ENCODE measurements at places on chromosomes 4 and X. TPM values are rescaled to one million over a fixed set of nuclear protein-coding genes. Genes with fewer than 3 reads are reported as not detected.

Gene RHOH
- 0.64 TPM for polyA plus RNA-seq

Gene UGT8
- polyA plus RNA-seq, result 43.7 TPM

Gene LUZP4
- not detected for polyA plus RNA-seq

Gene BEX2
- polyA plus RNA-seq, result 81.5 TPM

Gene RNF150
- polyA plus RNA-seq, result 27.1 TPM

DNA sequence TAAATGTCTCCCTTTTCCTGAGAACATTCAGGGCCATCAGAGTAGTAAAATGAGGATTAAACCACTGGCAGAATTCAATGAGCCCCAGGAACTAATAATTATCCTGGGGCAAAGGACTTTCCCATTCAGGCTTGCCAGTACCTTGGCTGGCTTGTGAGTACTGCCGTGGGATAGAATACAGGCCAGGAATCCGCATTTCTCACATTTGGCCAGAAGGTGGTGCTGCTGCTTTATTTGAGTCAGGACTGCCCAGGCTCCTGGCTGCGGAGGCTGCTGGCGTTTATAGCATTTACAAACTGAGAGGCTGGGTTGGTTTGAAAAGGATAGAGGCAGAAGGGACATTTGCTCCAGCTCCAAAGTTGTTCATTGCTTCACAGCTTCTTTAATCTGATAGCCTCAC is 91.4 kb downstream of the RTL9 start:
- DNase-seq, result no peak

DNA sequence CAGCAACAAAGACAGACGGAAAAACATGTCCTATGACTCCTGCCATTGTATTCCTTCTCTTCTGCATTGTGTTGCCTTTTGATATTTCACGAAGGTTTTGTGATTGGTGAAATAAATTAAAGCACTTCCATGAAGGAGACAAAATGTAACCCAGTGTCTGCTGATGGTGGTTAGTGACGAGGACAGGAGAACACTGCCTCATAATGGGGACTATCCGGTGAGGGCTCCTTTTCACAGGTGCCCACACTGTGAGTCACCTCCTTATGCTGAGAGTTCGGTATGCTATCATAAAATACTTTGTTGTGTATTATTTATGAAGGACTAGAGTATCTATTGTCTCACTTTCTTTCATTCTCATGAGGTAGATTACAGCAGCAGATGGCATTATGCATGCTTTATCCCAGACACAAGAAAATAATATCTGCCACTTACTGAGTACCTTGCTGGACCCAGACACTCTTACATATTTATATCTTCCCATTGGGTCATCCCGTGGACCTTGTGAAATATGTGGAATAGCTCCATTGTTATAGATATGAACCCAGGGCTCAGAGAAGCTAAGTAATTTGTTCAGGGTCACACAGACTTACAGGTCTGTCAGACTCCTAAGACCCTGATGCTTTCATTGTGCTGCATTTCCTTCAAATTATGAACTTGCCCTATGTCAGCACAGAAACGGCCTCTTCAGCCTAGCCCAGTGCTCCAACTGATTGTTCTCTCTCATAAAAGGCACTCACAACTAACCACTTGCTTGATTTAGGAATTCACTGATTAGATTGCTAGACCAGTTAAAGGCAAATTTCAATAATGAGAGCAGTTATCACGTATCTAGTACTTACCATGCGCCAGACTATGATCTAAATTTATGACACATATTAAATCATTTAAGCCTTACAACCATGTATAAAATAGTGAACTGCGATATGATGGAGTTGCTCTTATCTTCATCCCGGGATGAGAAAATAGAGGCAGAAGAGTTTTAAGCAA is 31.2 kb downstream of the PLS3 start:
- no peak for DNase-seq

DNA sequence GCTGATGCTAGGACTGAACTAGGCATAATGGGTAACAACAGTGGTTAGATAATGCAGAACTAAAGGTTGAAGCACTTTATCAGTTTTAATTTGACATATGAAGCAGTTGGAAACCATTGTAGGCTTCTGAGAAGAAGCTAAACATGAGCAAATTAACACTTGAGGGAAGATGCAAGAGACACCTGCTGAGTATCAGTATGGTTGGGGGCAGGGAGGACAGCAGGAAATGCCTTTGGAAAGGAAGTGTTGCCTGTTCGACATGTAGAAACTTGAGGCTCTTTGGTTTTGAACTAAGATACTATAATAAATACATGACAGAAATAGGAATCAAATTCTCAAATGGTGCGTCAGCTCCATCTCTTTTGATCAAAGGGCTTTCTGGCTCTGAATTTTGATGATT is 115.6 kb downstream of the FHIP1A start:
- DNase-seq, result no peak

DNA sequence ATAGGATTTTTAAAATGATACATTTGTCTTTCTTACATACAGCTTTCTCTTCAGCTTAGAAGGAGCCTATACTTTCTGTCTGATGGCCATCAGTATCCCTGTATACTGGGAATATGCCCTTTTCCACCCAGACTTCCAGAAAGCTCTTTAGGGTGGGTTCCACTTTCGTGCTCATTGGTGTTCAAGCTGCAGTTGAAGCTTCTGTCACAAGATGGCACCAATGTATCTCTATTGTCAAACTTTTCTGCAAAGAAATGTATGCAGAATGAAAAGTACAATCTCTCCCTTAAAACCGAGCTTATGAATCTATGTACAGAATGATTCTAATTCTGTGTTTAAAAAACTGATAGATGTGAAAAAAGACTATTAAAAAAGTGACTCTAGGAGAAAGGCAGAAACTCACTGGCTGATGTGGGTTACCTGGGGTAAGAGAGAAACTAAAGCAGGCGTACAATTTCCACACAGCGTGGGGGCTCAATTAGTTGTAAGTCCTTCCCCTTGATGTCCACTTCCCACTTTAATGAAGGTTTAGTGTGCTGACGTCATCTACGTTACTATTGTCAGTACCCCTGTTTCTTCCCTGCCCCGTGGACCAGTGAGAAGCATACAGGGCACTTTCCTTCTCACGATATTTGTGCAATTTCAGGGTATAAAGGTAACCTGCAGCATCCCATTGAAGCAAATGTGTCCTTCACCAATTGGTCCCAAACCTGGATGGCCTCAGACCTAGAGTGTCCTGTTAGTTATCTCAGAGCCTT is 57.3 kb upstream of the TCEAL2 start:
- DNase-seq, result no peak

DNA sequence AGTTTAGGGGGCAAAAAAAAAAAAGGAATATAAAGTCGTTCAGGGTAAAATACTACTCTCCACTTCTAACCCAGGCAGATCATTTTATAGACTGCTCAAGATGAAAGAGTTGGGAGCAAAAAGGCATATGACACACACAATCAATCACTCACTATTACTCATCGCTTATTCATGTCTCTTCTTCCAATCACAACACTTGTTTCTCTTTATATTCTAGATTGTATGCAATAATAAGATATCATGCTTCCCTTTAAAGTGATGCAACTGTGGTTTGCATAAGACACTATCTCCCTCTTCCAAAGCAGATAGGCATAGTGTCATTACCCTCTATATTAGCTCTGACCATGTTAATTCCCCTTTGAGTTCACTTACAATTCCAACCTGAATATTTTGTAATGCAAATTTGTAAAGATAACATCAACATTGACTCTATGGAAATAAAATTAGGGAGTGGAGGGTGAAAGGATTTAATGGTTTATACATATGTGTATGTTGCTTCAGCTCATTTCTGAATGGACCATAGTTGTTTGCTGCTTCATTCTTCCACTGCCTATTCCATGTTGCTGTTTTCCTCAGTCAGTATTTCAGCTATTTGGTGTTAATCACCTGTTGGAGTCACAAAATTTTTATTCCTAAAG is 154.9 kb upstream of the EPHA5 start:
- no peak for DNase-seq

- DNase-seq, result no peak
Measured at GRCh38 chr4:26892480-26893150, 32.0 kb downstream of the STIM2 start.

- DNase-seq, result no peak
Measured at GRCh38 chr4:185879666-185880312, 67.8 kb upstream of the SORBS2 start.

DNA sequence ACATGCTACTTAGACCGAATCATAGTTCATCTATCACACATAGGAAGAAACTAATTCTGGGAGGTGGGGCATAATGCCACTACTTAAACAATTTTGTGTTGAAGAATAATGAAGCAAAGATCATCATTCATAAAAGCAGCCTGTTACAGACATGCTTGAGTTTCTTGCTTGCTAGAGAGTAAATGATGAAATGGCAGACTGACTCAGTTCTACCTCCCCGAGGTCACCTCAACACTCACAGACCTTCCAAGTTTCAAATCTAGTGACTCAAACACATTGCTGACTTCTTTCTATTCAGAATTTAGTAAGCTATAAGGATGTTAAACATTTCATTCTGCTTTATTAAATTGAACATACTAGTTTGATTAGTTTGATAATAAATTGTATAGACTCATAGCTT is 636.5 kb upstream of the FRG1 start:
- DNase-seq, result no peak

DNA sequence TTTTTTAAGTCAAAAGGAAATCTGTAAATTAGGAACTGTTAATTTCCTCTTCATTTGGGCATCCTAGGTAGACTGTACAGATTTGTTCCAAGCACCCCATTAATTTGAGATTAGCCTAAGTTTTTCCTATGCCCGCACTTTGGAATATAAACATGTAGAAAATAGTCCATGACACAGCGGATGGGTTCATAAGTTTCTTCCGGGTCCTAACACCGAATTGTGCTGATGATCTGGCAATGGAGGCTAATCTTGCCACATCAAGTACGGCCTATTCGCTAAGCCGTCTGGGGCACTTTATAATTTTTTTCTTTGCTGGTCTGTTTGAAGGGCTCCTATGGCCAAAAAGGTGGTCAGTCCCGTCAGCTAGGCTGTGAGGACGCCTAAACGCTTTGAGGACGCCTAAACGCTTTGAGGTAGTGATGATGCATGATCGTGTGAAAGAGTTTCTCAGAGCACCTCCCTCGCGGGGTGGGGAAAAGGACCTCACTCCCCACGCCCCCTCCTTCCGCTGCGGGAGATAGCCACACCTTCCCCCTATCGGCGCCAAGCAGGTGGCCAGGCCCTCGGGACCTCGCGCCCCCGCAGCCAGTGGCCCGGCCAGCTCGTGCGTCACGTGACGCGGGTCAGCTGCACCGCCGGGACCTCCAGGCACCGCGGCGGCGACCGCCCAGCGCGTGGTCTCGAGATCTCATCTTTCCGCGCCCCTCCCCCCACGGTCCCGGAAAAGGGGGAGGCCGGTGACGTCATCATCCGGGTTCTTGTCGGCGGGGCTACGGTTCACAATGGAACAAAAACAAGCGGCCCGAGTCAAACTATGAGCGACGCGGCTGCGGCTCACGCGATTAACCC is 977 bp upstream of the USP9X start:
- peak; percentile 82 for DNase-seq

DNA sequence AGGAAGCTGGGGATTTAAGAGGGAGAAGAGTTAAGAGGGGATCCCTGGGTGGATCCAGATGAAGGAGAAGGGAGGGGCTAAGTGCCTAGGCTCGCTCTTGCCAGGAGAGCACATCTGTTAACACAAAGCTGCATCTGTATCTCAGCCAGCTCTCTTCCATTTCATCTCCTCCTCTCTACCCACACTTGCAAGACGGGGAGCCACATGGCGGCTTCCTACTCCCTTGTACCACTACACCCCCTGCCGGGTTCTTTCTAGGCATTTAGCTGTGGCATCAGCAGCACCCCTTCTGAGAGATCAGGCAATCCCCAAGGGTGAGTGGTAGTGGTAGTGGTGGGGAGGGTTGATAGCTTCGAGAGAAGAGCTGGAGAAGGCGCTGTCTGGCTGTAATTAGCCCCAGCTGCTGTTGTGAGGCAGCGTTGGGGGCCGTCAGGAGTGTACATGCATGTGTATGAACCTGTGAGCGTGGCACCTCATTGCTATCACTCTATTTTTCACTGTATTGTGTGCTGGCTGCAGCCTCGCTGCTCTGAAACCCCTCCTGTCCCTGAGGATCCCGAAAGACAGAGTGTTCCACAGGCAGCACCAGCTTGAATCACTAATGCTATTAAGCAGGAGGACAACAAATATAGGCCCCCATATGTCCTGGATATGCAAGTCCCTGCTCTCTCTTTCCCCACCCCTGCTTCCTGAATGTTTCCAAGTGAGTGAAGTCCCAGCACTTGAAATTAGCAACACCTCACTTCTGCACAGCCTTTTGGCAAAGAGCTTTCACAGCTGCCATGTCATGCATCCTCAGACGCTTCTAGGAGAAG is 73.7 kb downstream of the RTL9 start:
- DNase-seq, result no peak

GRCh38 chr4:31807036-31807435 is 1086.9 kb downstream of the PCDH7 start:
- no peak for DNase-seq

- no peak for DNase-seq
Measured at GRCh38 chr4:129394635-129395034, 298.7 kb downstream of the C4orf33 start.

GRCh38 chrX:40188573-40189417 is 91.0 kb upstream of the BCOR start:
- no peak for DNase-seq

- no peak for DNase-seq
Measured at GRCh38 chrX:49186125-49187027, at the start of gene PRICKLE3. Gene PRICKLE3, minus strand, starts transcription at chrX:49186373. Its CDS starts 76 bp downstream, at chrX:49186297.

DNA sequence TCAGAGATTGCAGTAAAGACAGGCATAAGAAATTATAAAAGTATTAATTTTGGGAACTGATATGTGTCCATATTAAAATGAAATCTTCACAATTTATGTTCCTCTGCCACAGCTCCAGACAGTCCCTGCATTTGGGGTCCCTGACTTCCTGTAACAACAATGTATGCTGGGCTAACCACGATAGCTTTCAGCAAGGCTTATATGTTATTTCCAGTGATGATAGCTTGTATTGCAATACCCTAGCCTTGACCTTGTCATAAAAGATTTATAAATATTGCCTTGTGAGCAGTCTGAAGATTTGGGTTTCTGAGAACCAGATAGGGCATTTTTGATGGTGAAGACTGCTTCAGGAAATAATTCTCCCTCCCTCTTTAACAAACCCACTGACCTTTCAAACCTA is 129.5 kb downstream of the PCDH10 start:
- DNase-seq, result no peak

All from left renal cortex interstitium (tissue), 4 donors.